ENCODE measurements at places on chromosomes 11 and 22. TPM values are rescaled to one million over a fixed set of nuclear protein-coding genes. Genes with fewer than 3 reads are reported as not detected.

Gene RBMXL2
- total RNA-seq, result 0.12 TPM

Gene OR8A1
- total RNA-seq, result not detected

DNA sequence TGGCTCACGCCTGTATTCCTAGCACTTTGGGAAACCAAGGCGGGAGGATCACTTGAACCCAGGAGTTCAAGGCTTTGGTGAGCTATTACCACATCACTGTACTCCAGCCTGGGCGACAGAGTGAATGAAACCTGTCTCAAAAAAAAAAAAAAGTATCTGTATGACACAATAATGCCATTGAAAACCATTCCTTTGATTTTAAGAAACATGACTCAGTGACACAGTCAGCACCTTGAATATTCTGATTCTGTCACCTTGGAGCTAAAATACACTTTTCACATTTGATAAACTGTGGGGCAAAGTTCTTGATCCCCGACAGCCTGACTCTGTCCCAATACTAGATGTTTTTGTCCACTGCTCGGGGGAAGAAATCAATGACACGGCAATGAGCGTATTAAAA lies 16.7 kb upstream of the ELFN2 start:
- DNase-seq, result peak; percentile 47

GRCh38 chr11:74543991-74544390 lies 48.4 kb upstream of the POLD3 start:
- DNase-seq, result no peak

GRCh38 chr11:106281455-106282173 lies 204.2 kb downstream of the AASDHPPT start:
- DNase-seq, result peak; percentile 18

GRCh38 chr11:77036398-77036797 lies 2.2 kb downstream of the B3GNT6 start:
- no peak for DNase-seq

Gene OR51E2
- total RNA-seq, result not detected

DNA sequence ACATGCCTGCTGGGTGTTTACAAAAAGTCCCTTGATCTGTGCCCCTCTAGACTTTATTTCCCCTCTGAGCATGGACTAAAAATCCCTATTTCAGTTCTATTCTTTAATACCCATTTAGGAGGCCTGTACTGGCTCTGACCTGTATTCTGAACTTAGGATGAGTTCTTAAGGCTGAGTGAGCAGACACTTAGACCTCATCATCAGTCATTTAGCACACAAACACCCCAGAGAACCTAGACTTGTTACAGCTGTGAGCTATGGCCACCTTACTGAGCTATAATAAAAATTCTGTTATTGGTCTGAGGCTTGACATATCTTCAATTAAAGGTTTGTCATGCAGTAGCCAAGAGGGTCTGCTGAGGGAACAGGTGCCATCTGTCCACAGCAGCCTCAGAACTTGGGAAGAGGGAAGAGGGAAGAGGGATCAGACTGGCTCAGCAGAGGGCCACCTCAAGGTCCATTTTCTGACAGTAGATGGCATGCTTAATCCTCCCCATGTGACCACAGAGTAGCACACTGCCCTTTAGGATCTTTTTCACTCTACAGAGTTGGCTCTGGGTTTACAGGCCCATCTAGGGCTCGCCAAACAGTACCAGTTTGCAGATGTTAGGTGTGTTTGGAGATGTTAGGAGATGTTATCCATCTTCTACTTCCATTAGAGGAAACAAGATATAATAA lies 30.2 kb upstream of the RRM1 start:
- no peak for DNase-seq

DNA sequence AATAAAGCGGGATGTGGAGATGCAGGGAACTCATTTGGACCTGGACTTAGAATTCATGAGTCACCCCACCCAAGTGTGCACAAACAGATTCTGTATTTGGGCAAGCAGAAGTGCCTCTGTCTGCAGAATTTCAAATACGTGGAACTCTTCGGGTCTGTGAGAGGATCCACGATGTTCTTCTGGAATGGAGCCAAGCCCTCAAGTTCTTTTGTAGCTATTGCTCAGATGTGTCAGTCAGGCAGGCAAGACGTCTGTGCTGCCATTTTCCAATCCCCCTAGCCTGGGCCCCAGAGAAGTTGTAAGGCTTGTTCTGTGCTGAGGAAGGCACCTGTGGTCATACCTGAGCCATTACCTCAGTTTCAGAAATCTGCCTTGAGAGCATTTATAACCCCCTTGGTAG lies 132.8 kb upstream of the RASSF10 start:
- DNase-seq, result no peak

DNA sequence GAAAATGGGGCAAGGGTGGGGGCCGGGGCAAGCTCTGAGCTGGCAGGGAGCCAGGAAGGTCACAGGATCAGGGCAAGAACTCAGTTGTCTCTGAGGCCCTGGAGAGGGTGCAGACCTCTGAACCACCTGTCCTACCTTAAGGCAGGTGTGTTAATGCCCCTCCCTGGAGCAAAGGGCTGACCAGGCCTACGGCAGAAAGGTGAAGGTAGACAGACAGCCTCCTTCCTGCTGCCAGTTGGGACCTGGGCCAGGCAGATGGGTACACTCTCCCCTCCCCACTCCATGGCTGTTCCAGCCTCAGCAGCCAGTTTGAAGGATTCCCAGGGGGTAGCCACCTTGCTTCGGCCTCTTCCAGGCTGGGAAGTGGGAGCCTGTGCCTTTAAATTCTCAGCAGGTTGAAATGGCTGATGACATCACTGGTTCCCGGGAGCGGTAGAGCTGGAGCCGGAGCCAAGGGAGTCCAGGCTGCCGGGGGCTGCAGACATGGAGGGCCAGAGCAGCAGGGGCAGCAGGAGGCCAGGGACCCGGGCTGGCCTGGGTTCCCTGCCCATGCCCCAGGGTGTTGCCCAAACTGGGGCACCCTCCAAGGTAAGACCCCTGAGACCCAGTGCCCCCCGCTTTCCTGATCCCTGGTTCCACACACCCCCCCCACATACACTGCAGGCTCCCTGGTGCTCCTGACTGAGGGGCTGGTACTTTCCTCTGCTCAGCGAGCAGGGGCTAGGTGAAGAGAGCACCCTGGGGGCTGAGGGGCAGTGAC lies at the start of gene INPP5J:
INPP5J (plus strand) TSS at position 435 of the 760 bp plus-strand sequence; CDS start at position 484, 49 bp downstream.
- peak; percentile 44 for DNase-seq

Gene KCTD14
- total RNA-seq, result 15.2 TPM

Gene BARX2
- total RNA-seq, result 0.12 TPM

DNA sequence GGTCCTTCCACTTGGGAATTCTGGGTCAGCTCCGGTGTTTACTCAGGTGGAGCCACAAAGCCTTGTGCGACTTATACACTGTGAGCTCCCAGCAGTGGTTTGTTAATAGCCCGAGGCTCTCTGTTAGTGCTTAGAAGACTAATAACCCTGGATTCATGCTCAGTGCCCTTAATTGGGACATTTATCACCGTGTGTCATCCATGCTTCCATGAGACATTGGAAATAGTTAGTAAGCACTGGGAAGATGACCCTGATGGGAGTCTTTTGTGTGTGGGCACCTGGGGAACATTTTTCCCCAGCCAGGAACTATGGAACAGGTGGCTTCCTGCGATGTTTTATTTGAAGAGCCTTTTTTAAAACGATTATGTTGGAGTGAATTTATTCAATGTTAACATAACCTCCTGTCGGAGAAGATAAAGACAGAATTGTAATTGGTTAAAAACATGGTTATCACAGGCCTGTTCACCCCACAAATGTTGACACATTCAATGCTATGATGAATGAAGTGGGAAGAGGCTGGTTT lies 188.9 kb downstream of the MYO18B start:
- no peak for DNase-seq

GRCh38 chr22:38572065-38572464 lies 2.1 kb upstream of the DMC1 start:
- DNase-seq, result peak; percentile 24

Gene OR52N4
- not detected for total RNA-seq
